Mesothelial cell of epicardium (in vitro differentiated cells): ENCODE measurements at places on chromosomes 11 and 22.

GRCh38 chr11:83046621-83047172 is 25.0 kb downstream of the RAB30 start:
- H3K4me3 ChIP-seq = no peak overlapping the region
- no peaks in the 10 kb centered on the region for H3K27me3 ChIP-seq
- H3K4me1 ChIP-seq = peaks cover 31% of the 10 kb centered on the region
- DNase-seq = no peak

- H3K27me3 ChIP-seq = no peaks in the 10 kb centered on the region
- peaks cover 5% of the 10 kb centered on the region for H3K4me1 ChIP-seq
- no peak overlapping the region for H3K27ac ChIP-seq
- H3K36me3 ChIP-seq = no peaks in the 10 kb centered on the region
- no peak overlapping the region for H3K4me3 ChIP-seq
- DNase-seq = no peak
Observed at GRCh38 chr11:19660076-19660475, 52.6 kb upstream of the NAV2 start.

GRCh38 chr11:67022341-67022933 is 497 bp upstream of the SYT12 start:
- H3K36me3 ChIP-seq = no peaks in the 10 kb centered on the region
- H3K27me3 ChIP-seq = peaks cover 49% of the 10 kb centered on the region
- peak overlapping the region; percentile 67 for H3K4me3 ChIP-seq

GRCh38 chr11:113338730-113339129 is 24.3 kb downstream of the TTC12 start:
- H3K36me3 ChIP-seq = peaks cover 57% of the 10 kb centered on the region
- no peak overlapping the region for H3K27ac ChIP-seq
- no peak overlapping the region for H3K4me3 ChIP-seq
- no peak for DNase-seq
- H3K4me1 ChIP-seq = peaks cover 6% of the 10 kb centered on the region

- H3K4me1 ChIP-seq = no peaks in the 10 kb centered on the region
- H3K4me3 ChIP-seq = no peak overlapping the region
- no peaks in the 10 kb centered on the region for H3K36me3 ChIP-seq
- H3K27me3 ChIP-seq = peaks cover 11% of the 10 kb centered on the region
- DNase-seq = no peak
- no peak overlapping the region for H3K27ac ChIP-seq
Observed at GRCh38 chr11:22133776-22134175, 59.1 kb upstream of the ANO5 start.

DNA sequence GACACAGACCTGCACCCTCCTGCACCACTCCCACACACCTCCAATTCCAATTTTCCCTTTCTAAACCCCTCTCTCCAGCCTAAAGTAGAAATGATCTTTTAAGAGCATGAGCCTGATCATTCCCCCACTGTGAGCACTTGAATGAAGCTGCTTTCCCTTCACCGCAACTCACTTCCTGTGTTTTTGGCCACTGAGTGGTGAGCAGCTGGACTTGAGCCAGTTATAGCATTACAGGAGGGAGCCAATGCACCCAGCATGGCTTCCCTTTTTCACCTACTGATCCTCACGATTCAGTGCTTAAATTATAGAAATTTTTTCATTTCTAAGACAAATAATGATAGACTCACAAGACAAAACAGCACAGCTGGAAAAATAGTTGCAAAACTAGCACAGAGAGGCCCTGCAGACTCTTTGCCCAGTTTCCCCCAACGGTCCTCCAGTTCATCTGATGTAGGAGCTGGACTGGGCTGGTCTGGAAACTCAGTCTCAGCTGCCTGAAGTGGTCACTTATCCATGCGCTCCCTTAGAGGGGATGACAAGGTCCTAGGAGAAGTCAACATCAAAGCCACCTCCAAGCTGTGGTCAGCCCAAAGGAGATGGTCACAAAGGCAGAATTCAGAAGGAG is 9.7 kb upstream of the APOL4 start:
- no peak overlapping the region for H3K4me3 ChIP-seq
- DNase-seq = no peak
- no peaks in the 10 kb centered on the region for H3K27me3 ChIP-seq

DNA sequence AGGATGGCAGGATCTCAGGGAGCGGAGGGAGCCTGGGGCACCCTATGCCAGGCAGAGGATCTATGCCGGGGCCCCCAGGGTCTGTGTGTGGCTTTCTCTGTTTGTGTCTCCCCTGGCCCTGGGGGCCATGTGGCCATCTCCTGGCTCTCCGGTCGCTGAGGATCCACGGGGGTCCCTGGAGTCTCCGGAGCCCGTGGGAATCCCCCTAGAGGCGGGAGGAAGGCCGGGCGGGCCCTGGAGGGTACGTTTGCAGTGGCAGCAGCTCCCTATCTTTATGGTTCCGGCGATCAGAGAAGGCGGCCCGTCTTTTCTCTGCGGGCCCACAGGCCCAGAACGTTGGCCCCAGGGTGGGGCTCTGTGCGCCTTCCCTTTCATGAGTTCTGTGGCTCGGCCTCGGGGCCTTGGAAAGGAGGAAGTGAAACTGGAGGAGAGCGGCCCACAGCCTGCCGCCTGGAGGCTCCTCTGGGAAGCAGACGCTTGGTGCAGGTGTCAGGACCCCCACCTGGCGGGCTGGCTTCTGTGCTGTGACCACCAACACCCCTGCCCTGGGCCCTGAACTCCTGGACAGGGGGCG is 82.1 kb downstream of the KCNQ1 start:
- no peaks in the 10 kb centered on the region for H3K36me3 ChIP-seq
- peaks cover 39% of the 10 kb centered on the region for H3K27me3 ChIP-seq
- no peak overlapping the region for H3K4me3 ChIP-seq
- peaks cover 3% of the 10 kb centered on the region for H3K4me1 ChIP-seq
- no peak overlapping the region for H3K27ac ChIP-seq

GRCh38 chr22:44625981-44626687 is 75.9 kb upstream of the PRR5 start:
- H3K27ac ChIP-seq = no peak overlapping the region
- no peaks in the 10 kb centered on the region for H3K36me3 ChIP-seq
- no peaks in the 10 kb centered on the region for H3K4me1 ChIP-seq
- no peak overlapping the region for H3K4me3 ChIP-seq

- H3K4me1 ChIP-seq = no peaks in the 10 kb centered on the region
- peaks cover 10% of the 10 kb centered on the region for H3K27me3 ChIP-seq
- H3K36me3 ChIP-seq = no peaks in the 10 kb centered on the region
Observed at GRCh38 chr11:58006940-58007339, 16.7 kb upstream of the OR9Q1 start.

GRCh38 chr22:47631571-47632102 is 869.2 kb downstream of the TBC1D22A start:
- H3K4me1 ChIP-seq = no peaks in the 10 kb centered on the region
- no peak for DNase-seq
- no peaks in the 10 kb centered on the region for H3K36me3 ChIP-seq
- H3K4me3 ChIP-seq = no peak overlapping the region
- H3K27ac ChIP-seq = no peak overlapping the region

DNA sequence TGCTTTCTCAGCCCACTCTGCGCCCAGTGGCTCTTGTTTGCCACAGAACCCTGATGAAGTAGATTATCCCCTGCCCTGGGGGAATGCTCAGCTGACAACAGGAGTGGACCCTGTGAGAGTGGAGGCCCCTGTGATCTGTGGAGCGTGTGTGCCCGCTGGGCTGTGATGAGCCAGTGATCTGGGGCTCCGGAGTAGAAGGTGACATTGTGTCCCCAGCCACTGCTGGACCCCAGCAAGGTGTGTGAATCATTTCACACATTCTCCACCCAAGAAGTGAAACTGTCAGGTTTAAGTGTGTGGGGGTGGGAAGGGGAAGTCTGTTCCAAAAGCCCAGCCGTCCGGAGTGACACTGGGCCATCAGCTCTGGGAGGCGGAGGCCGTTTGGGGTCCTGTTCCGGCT is 33.1 kb upstream of the GRAMD4 start:
- H3K36me3 ChIP-seq = no peaks in the 10 kb centered on the region
- H3K27me3 ChIP-seq = no peaks in the 10 kb centered on the region
- H3K27ac ChIP-seq = no peak overlapping the region
- H3K4me1 ChIP-seq = peaks cover 38% of the 10 kb centered on the region
- H3K4me3 ChIP-seq = no peak overlapping the region

DNA sequence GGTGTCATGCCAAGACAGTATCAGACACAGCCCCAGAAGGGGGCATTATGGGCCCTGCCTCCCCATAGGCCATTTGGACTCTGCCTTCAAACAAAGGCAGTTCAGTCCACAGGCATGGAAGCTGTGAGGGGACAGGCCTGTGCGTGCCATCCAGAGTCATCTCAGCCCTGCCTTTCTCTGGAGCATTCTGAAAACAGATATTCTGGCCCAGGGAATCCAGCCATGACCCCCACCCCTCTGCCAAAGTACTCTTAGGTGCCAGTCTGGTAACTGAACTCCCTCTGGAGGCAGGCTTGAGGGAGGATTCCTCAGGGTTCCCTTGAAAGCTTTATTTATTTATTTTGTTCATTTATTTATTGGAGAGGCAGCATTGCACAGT is 14.6 kb downstream of the IL10RA start:
- no peak overlapping the region for H3K4me3 ChIP-seq
- H3K27ac ChIP-seq = no peak overlapping the region
- no peak for DNase-seq
- no peaks in the 10 kb centered on the region for H3K36me3 ChIP-seq
- peaks cover 12% of the 10 kb centered on the region for H3K4me1 ChIP-seq

GRCh38 chr22:33139937-33140336 is 81.8 kb upstream of the SYN3 start:
- H3K27ac ChIP-seq = no peak overlapping the region
- DNase-seq = no peak
- H3K27me3 ChIP-seq = peaks cover 46% of the 10 kb centered on the region

DNA sequence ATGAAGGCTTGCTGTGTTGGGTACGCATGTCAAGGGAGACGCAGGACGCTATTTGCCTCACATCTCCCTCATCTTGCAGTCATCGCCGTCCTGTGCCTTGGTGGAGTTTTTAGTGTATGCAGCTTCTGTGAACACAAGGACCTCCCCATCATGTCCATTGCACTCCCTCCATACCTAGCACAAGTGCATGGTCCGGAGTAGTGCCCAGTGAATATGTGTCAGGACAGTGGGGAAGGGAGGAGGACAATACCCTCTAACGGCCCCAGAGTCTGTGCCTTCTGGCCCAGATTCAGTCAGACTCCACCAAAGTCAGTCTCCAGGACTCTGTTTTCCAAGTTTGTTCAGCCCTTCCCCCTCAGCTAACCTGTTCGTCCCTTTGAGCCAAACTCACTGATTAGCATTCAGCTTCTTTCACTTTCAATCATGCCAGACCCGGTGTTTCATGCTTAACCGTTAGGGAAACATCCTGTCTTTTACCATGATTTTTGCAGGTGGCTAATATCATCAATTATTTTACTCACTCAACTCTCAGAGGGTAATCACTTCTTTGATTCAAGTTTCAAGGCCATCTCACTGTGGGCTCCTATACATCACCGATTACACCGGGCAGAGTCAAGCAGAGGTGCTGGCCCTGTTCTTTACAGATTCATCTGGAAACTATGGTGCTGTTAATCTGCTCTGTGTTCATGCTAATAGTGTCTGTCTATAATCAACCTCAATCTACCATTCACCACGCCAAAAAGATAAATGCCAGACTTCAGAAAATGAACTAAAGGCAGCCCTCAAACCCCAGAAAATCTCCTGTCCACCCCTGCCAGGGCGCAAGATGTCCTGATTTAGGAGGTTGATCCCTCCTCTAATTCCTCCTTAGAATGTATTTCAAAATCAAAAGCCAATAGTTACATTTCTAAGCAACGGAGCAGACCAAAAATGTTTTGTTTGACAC is 156.5 kb downstream of the RRAS2 start:
- H3K4me3 ChIP-seq = no peak overlapping the region
- DNase-seq = no peak
- no peaks in the 10 kb centered on the region for H3K27me3 ChIP-seq
- H3K36me3 ChIP-seq = no peaks in the 10 kb centered on the region
- H3K27ac ChIP-seq = no peak overlapping the region

GRCh38 chr11:46326813-46327416 is 20.3 kb upstream of the DGKZ start:
- H3K27ac ChIP-seq = no peak overlapping the region
- H3K4me3 ChIP-seq = no peak overlapping the region
- peaks cover 43% of the 10 kb centered on the region for H3K27me3 ChIP-seq
- peaks cover 19% of the 10 kb centered on the region for H3K4me1 ChIP-seq
- no peak for DNase-seq

DNA sequence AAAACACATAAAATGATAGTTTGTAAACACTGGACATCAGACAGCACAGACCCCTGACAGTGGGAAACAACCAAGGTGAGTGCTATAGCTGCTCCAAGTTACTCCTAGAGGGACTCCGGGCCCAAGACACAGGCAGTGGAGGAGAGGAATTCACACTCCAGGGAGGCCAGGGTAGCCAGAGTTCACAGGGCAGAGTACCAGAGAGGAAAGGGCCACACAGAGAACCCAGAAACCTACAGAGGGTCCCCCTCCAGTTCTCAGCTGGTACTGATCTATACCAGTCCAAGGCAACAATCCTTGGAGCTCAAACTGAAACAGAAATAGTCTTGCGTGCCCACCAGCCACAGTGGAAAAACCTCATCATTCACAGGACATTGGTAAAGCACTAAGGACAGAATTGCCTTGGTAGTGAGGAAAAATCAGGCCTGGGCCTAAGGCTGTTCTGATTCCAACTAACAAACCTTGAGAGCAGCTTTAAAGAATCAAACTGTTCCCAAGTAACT is 7.6 kb downstream of the VPS37C start:
- no peak for DNase-seq
- H3K4me3 ChIP-seq = peak overlapping the region; percentile 28

DNA sequence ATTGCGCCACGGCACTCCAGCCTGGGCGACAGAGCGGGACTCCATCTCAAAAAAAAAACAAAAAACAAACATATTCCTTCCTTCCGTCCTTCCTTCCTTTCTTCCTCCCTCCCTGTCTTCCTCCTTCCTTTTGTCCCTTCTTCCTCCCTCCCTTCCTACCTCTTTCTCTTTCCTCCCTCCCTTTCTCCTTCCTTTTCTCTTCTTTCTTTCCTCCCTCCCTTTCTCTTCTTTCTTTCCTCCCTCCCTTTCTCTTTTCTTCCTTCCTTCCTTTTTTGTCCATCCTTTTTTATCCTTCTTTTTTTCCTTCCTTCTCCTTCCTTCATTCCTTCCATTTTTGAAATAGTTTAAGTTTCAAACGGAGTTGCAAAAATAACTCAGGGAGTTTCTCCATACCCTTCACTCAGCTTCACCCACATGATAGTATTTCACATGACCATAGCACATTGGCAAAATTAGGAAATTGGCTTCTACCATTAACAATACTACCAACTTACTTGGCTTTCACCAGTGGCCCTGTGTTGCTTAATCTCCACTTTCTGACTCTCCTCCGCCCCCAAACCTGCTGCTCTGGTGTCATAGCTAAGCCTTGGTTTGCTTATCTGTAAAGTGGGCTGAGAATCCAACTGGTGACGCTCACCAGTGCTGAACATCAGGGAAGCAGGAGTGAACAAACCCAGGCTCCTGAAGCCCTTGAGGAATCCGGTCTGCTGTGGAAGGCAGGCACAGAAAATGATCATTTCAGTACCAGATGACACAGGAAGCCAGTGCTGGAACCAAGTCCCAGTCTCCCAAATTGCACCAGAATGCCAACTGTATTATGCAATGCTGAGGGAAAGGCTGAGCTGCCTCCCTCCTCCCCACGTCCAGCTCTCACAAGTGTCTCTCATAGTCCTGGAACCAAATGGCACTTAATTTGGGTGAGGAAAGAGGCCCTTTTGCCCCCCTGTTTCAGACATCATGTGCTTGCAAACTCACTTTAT is 17.2 kb upstream of the CRYBB3 start:
- no peak for DNase-seq
- no peaks in the 10 kb centered on the region for H3K4me1 ChIP-seq
- H3K27me3 ChIP-seq = no peaks in the 10 kb centered on the region
- no peak overlapping the region for H3K4me3 ChIP-seq
